ENCODE measurements at places on chromosomes 5 and 9. TPM values are rescaled to one million over a fixed set of nuclear protein-coding genes. Genes with fewer than 3 reads are reported as not detected.

Gene ARSB
- total RNA-seq = 29.5 TPM

Gene CDKN2B-AS1
- 0.77 TPM for total RNA-seq

Gene FCN2
- total RNA-seq = not detected

Gene IFNE
- total RNA-seq = not detected

Gene RNF180
- total RNA-seq = 0.11 TPM

Gene DAB2
- total RNA-seq = 5.2 TPM

Gene GABRA6
- total RNA-seq = not detected

- DNase-seq = no peak
These were observed 1.2 kb downstream of the ST8SIA4 start for GRCh38 chr5:100901821-100902341.

DNA sequence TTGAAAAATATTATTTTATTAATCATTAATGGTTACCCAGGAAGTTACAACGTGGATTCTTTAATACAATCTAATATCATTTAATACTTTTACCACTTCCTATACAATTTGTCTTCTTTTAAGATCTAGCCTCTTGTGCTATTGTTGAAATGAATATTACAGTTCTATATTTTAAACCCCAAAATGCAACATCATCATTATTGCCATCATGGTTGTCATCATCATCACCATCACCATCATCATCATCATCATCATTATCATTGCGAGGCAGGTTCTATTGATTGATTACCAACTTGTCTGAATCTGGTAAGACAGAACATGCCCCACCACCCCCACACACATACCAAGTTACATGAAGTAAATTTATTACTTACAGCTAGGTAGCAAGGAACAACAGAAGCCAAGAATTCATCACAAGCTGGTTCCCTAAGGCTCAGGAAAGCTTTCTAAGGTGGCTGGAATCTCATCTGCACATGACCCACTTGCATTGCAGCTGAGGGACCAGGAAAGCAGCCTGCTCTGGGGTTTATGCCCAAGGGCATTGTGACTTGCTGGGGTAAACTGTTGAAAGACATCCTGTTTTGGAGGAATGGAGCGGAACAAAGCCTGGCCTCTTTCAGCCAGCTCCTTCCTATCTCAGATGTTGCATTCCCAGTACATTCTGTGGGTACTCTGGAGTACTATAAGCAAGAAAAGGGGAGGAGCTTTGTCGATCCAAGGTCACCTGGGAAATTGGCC, 418.1 kb downstream of the PRR16 start:
- DNase-seq = no peak

DNA sequence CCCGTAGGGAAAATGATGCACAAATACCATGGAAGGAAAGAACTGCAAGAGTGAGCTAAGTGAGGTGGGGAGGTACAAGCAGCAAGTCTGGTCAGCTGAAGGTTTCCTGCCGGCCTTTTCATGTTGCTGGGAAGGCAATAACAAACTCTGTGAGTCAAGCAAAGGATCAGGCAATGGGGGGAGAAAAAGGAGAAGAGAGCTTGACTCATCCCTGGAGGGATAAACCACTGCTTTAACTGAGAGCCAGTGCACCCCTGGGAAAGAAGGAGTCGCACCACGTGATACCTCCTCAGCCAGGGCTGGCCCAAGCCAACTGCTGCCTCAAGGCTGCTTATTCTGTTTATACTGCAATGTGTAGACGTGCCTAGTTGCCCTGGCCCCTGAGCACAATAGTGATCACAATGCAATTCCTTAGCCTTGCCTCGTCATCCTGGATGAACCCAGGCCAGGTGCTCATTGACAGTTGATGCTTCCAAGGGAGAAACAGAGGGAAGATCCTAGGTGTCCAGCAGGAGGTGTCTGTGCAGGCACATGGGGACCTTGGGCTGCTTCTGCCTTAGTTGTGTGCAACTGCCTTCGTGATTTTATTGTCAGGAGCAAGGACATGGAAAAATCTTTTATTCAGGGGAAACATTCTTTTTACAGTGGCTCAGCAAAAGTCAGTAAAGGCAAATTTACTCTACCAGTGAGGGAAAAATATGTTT, 203.0 kb upstream of the TUT7 start:
- no peak for DNase-seq

GRCh38 chr5:80093796-80094195, 58.6 kb downstream of the THBS4 start:
- peak; percentile 91 for DNase-seq

DNA sequence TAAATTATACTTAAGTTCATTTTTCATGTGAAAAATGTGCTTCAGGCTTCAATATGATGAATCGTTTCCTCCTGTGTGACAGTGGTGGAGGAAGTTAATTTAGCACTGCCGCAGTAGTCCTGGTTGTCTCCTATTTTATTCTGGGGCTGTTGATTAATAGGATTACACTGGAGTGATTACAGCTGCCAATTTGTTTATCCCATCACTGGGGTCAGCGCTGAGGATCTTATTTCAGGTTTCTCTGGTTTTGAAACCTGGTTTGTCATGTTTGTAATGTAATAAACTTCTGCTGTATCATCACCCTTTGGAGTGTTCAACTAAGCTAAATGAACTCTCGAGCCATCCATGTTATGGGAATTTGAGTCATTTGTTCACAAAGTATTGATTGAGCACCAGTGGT, 241.7 kb upstream of the KCNN2 start:
- DNase-seq = no peak

GRCh38 chr5:126137891-126138280, 285.3 kb upstream of the GRAMD2B start:
- DNase-seq = no peak

GRCh38 chr9:5764130-5764868, 68.6 kb downstream of the ERMP1 start:
- no peak for DNase-seq

DNA sequence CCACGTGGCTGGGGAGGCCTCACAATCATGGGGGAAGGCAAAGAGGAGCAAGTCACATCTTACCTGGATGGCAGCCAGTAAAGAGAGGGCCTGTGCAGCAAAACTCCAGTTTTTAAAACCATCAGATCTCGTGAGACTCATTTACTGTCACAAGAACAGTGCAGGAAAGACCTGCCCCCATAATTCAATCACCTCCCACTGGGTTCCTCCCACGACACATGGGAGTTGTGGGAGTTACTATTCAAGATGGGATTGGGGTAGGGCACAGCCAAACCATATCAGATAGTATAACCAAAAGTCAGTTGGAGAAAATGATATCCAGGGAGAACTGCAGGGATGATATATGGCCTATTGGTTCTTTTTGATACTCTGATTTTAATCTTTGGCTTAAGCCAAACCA, 10.0 kb upstream of the CAVIN4 start:
- DNase-seq = no peak

DNA sequence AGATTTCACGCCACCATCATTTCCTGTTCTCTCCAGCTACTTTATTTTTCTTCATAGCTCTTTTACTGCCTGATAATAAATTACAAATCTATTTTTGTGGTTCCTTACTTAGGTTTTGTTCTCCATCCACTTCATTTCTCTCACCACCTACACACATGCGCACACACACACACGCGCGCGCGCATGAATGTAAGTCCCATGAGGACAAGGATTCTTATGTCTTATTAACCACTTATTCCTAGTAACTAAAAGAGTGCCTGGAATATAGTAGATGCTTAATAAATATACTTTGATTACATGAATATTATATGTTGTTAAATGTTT, 116.5 kb downstream of the TRPM6 start:
- DNase-seq = no peak

GRCh38 chr9:92564982-92565381, 29.2 kb upstream of the ECM2 start:
- DNase-seq = no peak

DNA sequence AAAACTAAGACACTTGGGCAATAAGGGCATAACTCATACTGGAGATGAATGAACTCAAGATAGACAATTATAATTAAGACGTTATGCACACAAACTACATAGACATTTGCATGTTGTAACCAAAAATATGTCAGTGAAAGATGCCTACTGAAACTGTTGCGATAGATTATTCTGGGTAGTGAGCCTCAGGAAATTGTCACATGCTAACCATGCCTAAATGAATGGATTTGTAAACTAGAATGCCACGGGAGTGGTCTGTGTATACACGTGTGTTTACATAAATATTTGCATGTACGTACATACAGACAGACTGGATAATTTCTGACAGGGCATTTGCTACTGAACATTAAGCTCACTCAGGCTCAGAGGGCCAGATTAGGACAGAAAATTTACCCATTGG, 1.2 kb downstream of the NIPSNAP3B start:
- DNase-seq = no peak

GRCh38 chr9:89701221-89701798, 96.5 kb downstream of the GADD45G start:
- no peak for DNase-seq

DNA sequence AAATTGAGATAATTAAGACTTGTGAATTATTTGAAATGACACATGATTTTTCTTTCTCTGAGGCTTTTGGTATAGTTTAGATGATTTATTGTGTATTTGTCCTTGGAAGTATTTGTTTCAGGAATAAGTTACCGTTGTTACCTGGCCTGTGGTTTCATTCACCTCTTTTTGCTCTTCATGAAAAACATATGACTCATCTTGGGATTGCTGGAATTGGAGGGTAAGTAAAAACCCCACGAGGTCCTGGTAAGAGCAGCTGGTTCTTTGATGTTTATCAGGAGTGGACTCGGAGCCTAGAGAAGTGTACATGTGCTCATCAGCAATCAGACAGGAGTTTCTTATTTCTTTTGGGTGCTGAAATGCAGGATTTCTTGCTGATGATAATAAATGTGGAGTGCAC, 275.3 kb downstream of the PSAT1 start:
- DNase-seq = no peak

GRCh38 chr5:148990817-148991216, 72.0 kb downstream of the SH3TC2 start:
- no peak for DNase-seq

DNA sequence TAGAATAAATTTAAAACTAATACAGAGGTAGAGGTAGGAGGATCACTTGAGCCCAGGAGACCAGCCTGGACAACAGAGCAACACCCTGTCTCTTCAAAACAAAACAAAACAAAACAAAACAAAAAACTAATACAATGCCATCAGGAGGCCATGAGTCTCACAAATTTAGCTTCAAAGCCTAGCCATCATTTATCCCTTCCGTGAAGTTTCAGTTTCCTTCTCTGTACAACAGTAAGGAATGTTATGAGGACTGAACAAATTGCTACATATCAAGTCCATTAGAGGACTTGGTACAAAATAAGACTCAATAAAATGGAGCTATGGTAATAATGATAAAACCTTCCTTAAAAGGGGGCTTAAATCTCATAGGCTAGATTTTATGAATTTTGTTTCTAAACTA, 60.8 kb downstream of the MAPKAP1 start:
- no peak for DNase-seq

GRCh38 chr9:13001989-13002580, 227.3 kb downstream of the LURAP1L start:
- no peak for DNase-seq

DNA sequence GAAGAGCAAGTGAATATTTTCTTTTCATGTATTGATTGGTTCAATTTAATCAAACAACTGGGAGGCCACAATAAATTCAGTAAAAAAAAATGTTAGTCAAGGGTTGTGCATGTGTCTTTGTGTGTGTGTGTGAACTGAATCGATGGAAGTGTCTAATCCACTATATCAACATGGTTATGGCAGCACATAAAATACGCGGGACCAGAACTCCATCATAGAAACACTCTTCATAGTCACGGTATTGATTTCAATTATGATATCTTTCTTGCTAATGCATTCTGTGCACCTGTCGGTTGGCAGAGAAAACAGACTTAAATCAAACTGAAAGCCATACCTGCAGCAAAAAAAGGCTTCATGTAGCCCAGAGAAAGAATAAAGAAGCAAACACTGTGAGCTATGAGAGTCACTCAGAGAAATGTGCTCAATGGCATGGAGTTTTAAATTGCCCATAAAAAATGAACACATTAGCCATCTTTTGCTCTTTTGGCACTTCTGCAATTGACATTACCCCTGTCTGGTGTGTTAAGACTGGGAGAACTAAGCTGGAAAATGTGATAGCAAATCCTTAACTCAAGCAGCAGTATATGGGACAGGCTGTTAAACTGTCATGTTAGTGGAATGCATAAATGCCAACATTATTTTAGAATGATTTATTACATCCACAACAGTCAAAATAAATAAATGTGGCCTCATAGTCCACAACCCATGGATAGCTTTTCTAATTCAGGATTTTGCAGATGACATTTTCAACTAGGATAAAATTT, 642.4 kb upstream of the C9orf72 start:
- no peak for DNase-seq

DNA sequence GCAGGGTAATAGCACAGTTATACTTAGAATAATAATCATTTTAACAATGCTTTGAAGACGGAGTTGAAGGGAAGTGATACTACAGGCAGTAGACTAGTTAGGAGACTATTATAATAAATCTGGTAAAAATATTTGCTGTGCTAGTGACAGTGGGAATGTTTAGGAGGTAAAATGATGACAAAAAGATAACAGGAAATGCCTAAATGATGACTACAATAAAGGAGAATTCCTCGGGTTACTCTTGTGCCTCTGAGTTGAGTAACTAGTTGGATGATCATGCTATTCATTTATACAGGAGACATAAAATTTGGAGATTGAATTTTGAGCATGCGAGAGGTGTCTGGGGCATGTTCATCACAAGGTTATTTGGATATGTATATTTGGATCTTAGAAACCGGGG, 32.2 kb upstream of the PAM start:
- DNase-seq = no peak

DNA sequence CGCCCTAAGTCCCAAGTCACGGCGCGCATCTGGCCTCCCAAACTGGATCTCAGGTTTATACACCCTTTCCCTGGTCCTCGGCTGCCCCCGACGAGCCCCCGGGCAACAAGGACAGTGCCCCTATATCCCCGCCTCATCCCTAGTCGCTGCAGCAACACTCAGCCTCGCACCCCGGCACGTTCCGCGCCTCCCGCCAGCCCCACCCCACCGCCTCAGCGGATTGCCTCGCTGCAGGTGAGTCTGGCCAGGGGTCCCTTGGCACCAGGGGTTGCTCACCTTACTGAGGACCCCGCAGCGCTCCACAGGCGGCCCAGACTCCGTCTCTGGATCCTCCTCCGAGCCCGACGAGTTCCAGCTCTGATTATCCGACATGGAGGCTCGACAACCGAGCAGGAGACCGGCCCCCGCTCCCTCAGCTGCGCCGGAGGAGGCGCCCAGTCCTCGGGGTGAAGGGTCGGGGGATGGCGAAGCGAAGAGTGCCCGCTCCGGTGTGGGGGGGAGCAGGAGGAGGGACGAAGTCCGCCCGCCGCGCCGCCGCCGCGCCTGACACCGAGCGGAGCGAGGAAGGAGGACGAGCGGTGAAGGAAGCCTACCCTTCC, 494 bp downstream of the CERT1 start:
- peak; percentile 3 for DNase-seq

DNA sequence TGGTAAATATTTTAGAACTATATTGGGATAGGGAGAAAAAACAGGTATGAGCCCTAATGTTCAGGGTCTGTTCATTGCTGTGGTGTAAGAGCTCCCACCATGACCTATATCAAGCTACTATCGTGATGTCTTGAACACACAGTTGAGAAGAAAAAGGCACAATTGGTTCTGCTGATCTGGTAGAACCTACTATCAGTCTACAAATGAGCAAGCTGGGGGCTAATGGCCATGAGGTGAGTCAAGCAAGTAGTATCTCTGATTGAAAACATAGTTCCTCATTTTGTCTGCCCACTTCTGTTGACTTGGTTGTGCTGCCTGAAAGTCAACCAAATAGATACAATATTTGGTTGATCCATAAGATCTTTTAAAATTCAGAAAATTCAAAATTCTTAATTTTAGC, 1026.3 kb downstream of the CDH12 start:
- no peak for DNase-seq

- no peak for DNase-seq
These were observed 593.3 kb upstream of the DMAC1 start for GRCh38 chr9:8392866-8393265.

GRCh38 chr5:57307516-57307915, 133.7 kb downstream of the GPBP1 start:
- no peak for DNase-seq

Measured in HepG2 (cell line).